ENCODE measurements at places on chromosomes 2 and 18. TPM values are rescaled to one million over a fixed set of nuclear protein-coding genes. Genes with fewer than 3 reads are reported as not detected.

ADGRF3 gene
- total RNA-seq: not detected

AQP12A gene
- not detected for total RNA-seq

VWC2L gene
- not detected for total RNA-seq

UGT1A8 gene
- total RNA-seq: not detected

SCN7A gene
- total RNA-seq: 22.3 TPM

- DNase-seq: no peak
These were observed 59.9 kb downstream of the MSH6 start for GRCh38 chr2:47842846-47843245.

DNA sequence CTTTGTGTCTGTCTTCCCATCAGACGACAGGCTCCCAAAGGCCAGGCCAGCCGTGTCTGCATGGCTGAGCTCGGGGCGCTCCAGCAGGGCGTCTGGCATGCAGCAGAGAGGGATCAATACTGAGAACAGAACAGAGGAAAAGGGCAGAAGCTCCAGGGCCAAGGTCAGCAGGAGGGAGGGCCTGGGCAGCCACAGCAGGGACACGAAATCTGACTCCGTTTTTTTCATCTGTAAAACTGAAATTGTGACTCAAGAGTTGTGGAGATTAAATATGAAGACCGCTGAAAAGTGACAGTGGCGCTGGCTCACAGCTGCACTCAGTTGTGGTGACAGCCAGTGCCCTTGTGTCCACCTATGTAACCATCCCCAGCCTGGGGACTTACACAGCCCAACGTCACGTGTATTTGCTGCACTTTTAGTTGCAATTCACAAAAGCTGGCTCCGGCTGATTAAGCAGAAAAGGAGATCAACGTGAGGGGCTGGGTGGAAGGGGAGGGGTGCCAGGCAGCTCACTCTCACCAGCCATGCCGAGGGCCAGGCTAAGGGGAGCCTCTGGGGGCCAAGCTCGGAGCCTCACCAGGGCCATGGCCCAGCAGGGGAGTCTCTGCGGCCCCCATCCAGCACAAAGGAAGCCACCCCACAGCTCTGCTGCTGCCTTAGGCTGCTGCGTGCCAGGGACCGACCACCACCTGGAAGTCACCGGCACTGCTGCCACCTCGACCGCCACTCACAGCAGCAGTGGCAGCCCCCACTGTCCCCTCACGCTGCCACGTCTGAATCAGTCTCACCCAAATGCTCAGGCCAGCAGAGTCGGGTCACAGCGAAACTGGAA is 74.7 kb downstream of the EIPR1 start:
- DNase-seq: no peak

DNA sequence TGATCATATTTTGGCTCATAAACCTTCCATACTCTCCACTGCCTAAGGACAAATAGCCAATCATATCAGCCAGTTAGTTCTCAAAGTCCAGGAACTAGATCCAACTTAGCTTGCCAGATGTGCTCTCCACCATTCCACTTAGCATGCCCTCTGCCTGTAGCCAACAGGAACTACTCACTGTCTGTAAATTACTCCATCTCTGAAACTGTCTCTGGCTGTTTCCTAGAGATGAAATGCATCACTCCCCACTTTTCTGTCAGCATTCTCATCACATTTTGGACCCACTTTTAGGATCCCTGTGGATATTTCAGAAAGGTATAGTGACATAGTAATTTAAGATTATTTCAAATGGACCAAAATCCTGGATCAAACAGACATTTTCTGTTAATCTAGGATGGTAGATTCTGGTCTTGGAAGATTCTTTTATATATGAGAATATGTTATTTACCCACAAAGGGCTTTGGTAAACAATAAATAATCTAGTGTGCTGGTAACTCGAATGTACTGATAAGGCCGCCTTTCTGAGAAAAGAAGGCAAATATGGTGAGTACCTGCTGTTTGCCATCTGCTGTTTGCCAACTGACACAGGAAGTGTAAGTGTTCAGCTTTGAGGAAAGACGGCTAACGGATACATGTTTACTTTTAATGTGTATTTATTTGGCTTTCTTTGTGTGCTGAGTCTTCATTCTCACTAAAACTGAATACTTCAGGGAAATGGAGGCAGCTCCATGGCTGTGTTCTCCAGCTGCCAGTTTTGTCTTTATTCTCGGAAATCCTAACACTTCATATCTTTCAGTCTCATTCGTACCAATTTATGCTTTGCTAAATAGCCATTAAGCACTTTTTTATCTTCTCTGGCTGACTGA is 79.5 kb downstream of the EVA1A start:
- no peak for DNase-seq

GRCh38 chr2:46211461-46211860 is 85.7 kb upstream of the EPAS1 start:
- no peak for DNase-seq

DNA sequence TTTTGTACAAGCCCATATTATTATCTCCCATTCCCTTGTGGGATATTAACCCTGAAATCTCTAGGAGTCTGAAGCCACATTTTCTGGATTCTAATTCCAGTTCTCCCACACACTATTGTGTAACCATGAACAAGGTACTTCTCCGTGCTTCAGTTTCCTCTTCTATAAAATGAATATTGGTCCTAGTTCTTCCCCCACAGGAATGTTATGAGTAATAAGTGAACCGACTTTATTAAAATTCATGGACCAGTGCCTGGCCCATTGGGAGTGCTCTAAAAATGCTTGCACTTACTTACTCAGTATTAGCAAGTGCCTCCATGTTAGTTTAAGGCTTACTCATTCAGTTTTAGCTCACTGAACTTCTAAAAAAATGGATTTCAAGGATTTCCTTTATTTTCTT is 1.4 kb upstream of the ACMSD start:
- DNase-seq: no peak

DNA sequence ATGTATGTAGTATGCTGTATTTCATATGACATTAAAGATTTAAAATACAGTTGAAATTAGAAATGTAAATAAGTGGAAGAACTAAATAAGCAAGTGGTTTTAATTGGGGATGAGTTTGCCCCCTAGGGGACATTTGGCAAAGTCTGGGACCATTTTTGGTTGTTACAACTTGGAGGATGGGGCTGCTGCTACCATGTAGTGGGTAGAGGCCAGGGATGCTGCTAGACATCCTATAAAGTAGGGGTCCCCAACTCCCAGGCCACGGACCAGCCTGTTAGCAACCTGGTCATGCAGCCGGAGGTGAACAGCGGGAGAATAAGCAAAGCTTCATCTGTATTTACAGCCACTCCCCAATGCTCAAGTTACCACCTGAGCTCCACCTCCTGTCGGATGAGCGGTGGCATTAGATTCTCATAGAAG is 27.9 kb upstream of the ASNSD1 start:
- DNase-seq: no peak

DNA sequence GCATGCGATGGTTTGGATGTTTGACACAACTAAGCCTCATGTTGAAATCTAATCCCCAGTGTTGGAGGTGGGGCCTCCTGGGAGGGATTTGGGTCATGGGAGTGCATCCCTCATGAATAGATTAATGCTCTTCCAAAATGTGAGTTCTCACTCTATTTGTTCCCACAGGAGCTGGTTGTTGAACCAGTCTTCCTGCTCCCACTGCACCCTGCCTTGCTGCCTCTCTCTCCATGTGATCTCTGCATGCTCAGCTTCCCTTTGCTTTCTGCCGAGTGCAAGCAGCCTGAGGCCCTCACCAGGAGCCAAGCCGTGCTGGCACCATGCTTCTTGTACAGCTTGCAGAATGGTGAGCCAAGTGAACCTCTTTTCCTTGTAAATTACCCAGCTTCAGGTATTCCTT is 206.8 kb downstream of the VAPA start:
- DNase-seq: no peak

- no peak for DNase-seq
These were observed 24.6 kb downstream of the DOCK10 start for GRCh38 chr2:225017713-225018112.

DNA sequence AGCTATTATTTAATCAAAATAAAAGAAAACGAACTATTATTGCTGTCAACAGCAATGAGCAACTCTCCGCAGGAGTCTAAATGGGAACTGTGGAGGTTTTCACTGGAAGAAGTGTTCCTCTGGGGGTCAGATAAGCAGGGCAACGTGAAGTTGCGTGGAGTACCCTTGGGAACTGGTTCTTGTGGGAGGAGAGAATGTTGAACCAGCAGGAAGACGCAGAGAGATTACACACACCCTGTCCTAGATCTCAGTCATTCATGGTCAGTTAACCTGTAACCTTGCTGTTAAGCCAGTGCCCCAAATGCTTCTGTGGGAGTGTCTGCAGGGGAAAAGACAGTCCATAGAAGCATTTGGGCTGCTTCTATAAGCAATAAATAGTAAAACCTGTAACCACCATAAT is 20.4 kb upstream of the CABLES1 start:
- no peak for DNase-seq

DNA sequence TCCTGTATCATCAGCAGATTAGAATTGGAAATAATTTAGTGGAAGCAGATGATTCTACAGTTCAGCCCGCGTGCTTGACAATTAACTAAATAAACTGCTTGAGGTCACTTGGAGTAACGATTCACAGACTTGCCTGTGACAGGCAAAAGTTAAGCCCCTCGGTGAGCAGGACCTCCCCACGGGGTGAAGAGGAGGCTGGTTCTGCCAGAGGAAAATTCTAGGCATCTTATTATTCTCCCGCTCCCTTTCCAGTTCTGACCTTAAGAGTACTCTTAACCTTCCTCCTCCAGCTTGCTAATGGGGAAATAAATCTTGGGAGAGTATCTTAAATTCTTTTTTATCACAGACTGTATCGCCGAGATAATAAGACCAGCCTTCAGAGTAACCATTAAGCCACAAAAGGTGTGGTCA is 169.7 kb upstream of the SMAD2 start:
- DNase-seq: no peak

DNA sequence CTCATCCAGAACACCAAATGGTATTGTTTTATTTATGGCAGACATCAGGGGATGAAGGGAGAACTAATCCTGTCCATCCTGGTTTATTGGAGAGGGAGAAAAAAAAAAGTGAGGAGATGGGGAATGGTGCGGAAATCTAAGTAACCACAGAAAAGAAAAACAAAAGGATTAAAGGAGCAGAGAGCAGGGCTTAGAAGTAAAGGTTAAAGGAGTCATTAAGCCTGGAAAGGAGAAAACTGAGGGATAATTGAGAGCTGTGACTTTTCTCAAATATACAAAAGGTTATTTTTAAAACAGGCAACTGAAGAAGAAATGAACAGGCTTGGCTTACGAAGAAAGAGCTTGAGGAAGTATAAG is 127.2 kb upstream of the PPP1CB start:
- no peak for DNase-seq

GRCh38 chr2:32862269-32863055 is 84.3 kb upstream of the LTBP1 start:
- DNase-seq: no peak
